Omental fat pad (tissue), 4 donors: ENCODE measurements at places on chromosomes 7 and 10.

DNA sequence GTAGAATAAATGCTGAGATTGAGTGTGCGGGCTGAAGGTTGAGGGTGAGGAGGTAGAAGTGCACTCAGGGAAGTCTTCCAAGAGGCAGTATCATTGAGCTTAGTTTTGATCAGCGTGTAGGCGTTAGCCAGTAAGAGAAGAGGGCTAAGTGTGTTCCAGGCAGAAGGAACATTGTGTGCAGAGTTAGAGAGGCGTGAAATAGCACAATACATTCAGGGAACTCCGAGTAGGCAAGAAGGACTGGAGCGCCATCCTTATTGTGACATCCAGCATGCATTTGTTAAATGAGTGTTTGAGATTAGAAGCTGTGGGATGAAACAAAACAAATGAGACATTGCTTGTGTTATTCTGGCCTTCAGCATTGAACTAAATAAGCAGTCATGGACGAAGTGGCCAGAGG is 140.9 kb upstream of the MKLN1 start:
- DNase-seq: no peak

DNA sequence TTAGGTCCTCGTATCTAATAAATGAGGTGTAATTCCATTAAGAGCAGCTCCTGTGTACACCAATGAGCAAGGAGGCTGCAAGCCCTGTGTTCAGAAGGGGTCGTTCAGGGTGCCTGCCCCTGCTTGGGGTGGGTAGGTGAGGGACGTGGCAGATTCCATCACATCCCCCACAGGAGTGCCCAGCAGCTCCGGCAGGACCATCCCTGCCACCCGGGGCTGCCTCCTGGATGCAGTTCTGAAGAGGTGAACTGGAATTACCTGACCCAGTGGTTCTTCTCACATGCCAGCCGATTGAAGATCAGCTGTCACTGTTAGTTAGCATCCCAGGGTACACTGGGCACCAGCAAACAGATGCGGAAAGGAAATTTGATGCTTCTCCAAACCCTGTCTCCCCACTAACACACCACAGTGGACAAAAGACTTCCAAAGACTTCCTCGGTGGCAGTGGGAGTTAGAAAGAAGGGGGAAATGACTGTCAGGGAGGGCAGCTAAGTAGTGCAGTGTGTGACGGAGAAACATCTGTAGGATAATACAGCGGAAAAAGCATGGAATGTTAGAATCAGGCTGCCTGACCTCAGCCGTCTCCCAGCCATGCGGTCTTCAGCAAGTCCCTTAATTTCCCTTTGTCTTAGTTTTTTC is 313.6 kb upstream of the ZMIZ1 start:
- no peak for DNase-seq

GRCh38 chr7:104039363-104039762 is 49.9 kb upstream of the RELN start:
- DNase-seq: no peak

DNA sequence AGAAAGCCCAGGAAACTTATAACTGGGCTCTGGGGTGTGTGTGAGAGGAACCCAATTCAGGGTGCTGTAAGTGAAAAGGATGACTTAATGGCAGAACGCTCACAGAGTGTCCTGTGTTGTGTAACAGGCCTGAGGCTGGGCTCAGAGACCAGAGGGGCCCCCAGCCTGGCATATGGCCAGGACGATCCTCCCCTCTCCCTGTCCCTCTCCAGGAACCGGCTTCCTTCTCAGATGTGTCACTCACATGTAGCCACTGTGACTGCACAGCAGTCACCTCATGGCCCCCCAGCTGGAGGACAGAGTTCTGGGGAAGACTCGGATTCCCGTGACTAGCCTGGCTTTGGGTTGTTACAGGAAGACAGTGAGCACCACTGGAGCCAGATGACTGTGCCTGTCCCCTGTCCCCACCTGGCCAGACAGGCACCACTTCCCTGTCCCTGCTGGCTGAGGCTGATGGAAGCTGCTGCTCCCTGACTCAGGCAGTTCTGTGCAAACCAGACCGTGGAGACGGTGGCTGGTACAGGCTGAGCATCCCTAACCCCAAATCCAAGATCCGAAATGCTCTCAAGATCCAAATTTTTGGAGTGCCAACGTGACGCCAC is 220.5 kb downstream of the MLLT10 start:
- DNase-seq: no peak

GRCh38 chr10:103800789-103801540 is 54.4 kb downstream of the SH3PXD2A start:
- DNase-seq: no peak

GRCh38 chr7:45988405-45989057 is 67.5 kb upstream of the IGFBP3 start:
- DNase-seq: no peak

DNA sequence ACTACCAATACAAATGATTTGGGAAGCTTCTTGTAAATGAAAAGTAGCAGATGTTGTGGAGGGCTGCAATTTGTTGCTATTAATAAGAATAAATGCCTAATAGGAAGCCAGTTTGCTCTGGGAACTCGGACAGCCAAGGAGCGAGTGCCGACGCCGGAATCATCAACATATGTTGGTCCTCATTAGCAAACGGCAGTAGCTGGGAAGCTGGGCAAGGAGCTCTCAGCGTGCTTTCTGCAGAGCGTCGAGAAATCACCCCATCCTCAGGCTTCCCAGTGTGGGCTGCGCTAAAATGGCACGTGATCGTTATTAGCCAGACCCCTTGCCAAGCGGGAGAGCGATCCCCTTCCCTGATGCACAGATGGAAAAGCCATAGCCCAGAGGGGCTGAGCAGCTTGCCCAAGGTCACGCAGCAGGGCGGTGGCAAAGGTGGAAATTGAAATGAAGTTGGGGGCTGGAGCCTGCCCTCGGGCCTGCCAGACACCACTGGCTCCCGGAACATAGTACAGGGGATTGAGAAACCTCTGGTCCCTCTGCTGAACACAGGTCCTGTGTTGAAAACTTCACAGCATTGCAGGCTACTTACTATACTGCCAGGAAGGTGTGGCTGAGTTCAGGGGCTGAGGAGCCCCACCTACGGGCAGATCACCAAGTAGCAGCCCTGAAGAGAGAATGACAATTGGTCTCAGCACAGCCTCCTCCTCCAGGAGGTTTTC is 326.9 kb downstream of the PLXNA4 start:
- no peak for DNase-seq

- no peak for DNase-seq
Measured at GRCh38 chr7:92944633-92945032, 108.3 kb upstream of the CDK6 start.

- DNase-seq: no peak
Measured at GRCh38 chr7:130970196-130970595, 236.2 kb upstream of the KLF14 start.
